ENCODE measurements at places on chromosomes 4 and X. TPM values are rescaled to one million over a fixed set of nuclear protein-coding genes. Genes with fewer than 3 reads are reported as not detected.

Gene LINC00632
- total RNA-seq = 18.6 TPM

Gene FOXR2
- not detected for total RNA-seq

Gene PCSK1N
- 5.4 TPM for total RNA-seq

Gene FOXP3
- 0.05 TPM for total RNA-seq

Gene MAGEC3
- not detected for total RNA-seq

Gene RAPGEF2
- 16.2 TPM for total RNA-seq

Gene FAM13A
- total RNA-seq = 16.8 TPM

- no peak for DNase-seq
These were observed 234.3 kb downstream of the LAS1L start for GRCh38 chrX:65300104-65300809.

- peak; percentile 91 for DNase-seq
These were observed 56.9 kb upstream of the PRPS1 start for GRCh38 chrX:107571296-107571998.

DNA sequence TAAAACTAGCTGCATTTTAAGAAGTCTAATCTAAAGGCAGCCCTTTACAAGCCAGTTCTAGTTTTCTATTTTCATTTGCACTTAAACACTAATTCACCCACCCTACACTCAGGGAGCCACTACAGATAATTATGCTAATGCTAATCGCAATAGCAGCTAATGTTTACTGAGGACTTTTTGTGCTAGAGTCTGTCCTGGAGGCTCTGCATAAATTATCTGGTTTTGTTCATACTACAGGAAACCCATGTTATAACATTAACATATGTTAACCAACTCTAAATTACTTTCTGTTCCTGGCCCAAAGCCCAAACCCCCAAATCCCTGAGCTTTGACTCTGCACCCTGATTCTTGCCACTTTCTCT, 480 bp upstream of the RADX start:
- DNase-seq = no peak

GRCh38 chrX:47296766-47297365, 64.1 kb downstream of the USP11 start:
- no peak for DNase-seq

DNA sequence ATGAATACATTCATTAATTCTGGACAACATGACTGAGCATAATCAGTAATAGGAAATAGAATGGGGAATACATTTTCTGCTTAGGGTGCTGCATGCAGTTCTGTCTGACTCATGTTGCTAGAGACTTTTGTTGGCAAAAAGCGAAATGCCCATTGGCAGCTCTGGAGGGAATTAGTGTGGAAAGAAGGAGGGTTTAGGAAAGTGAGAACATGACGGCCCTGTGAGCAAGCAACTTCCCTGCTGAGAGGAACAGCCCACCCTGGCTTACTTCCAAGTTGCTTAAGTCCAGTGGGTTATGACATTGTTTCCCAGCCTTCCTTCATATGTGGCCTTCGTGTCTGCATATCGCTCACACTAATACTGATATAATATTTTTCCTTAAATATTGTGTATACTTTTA, 13.8 kb downstream of the MAD2L1 start:
- peak; percentile 73 for DNase-seq

GRCh38 chr4:86446996-86447395, 87.1 kb upstream of the MAPK10 start:
- no peak for DNase-seq

DNA sequence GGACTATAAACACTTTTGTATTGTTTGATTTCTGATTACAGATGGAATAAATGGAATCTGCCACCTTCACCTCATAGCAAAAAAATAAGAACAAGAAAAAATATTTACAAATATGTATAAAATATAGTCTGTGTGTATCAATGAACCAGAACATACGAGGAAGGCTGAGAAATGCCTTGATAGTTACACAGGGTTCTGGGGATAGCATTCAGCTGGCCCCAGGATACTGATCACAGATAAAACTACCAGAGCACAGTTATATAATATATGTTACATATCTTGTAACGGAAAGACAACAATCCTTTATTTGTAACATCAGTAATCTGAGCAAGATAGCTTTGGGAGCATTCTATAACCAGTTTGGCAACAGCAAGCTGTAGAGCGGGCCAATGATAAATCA, 1075.1 kb upstream of the GRID2 start:
- DNase-seq = no peak

GRCh38 chr4:70958681-70959080, 34.8 kb upstream of the DCK start:
- DNase-seq = peak; percentile 43

DNA sequence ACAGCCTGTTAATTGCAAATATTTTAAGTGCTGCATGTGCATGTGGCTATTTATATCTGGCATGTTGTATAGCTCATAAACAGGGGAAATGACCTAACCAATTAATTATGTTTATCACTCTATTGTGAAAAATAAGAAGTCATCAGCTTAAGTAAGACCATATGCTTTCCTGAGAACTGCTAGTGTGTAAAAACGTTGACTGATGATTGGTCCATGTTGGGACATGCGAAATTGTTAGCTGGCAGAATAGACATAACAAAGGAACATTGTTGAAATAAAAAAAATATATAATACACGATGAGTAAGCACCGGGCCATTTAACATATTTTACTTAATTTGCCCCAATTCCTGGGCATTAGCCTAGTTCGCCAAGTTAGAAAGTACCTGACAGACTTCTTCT, 207.5 kb downstream of the ANK2 start:
- no peak for DNase-seq

- peak; percentile 27 for DNase-seq
These were observed 120.9 kb upstream of the NRK start for GRCh38 chrX:105701310-105702052.

DNA sequence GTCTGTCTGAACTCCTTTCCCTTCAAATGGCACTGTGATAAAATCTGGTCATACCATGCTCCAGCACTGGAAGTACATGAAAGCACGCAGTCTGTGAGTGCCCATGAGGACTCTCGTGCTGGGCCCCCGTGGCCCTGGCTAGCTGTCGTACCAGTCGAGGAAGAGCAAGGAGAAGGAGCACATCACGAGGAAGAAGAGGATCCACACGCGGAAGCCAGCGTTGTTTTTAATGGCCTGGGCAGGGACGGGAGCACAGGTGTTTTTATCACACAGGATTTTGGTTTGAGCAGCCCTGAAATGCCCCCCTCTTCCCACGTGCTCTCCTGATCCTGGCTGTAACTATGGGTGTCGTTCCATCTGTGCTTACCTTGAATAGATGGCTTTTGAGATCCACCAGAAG, 33.0 kb downstream of the NSG1 start:
- DNase-seq = no peak

GRCh38 chrX:110417128-110417527, 58.5 kb downstream of the RTL9 start:
- no peak for DNase-seq

GRCh38 chrX:42135583-42136228, 212.4 kb upstream of the CASK start:
- DNase-seq = no peak

- DNase-seq = peak; percentile 80
These were observed 4.5 kb downstream of the G6PD start for GRCh38 chrX:154541896-154542722.

DNA sequence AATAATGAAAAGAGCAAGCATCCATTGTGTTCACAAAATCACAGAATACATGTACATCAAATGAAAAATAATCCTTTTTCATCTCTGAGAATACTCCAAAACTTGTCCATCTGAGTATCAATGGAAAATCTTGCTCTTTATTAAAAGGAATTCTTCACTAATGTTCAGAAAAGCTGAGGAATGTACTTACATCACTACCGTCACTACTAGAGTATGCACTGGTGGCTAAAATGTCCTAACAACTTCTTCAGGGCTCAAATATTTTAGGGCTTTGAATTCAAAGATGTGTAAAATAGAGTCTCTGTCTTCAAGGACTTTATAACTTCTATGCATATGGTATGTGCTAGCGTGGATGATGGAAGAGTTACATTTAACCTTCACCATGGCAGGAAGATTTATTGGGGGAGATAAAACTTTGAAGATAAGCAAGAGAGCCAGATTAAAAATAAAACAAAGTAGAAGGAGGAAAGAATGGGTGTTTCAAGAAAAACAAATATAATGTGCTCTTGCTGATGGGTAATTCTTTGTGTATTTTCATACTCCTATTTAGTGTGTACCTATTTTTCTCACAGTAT, 55.1 kb downstream of the DMD start:
- DNase-seq = no peak

- DNase-seq = no peak
These were observed 63.1 kb downstream of the FAM114A1 start for GRCh38 chr4:38930707-38931106.

GRCh38 chrX:115571712-115572111, 10.7 kb downstream of the PLS3 start:
- DNase-seq = no peak

- DNase-seq = peak; percentile 90
These were observed 63.1 kb downstream of the SORCS2 start for GRCh38 chr4:7255488-7255881.

- no peak for DNase-seq
These were observed 106.3 kb upstream of the PTPN13 start for GRCh38 chr4:86487738-86488348.

DNA sequence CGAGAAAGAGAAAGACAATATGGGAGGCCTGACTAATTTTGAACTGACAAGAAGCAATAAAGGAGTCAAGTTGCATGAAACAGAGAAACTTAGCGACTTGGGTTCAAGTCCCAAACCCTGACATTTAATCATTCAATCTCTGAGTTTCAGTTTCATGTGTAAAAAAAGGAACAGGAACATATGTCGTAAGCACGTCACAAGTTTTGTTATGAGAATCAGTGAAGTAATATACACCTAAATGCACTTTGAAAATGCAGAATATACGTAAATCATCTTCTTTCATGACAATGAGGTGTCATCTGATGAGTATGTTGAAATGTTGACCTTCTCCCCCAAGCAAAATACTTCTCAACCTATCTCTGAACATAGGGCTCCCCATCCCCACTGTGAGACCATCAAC, 10.4 kb downstream of the ACOT9 start:
- DNase-seq = no peak

DNA sequence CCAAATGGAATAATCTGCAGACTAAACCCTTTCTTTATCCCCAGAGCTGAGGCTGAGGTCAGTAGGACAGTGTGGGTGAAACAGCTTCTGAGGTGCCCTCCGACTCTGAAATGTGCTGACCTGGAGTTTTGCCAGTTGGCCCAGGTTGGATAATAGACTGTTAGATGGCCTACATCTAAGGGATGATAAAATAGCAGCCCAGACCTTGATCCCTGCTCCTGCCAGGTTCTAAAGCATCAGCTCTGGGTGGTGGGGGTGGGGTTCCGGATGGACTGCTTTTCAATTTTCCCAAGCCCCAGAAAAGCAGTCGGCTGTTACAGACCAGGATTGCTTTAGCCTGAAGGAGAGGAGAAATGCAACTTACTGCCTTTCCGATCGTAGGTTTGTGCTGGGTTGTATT, 110.4 kb downstream of the NHS start:
- no peak for DNase-seq

DNA sequence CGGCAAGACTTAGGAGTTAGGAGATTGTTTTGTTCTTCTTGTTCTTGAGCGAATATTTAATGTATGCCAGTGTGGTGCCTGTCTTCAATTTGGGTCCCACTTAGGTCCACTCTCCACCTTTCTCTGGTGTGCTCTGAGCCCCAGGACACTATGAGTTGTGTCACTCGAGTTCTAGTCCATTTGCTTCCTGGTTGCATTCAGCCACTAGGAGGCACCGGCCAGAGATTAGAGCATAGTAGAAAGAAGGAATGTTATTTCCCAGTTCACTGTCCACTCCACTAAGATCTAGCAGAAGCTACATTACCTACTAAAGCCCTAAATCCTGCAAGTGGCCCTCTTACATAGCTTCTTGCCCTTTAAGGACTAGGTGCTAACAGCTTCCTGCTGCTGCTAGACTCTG, 326.9 kb downstream of the NAF1 start:
- DNase-seq = no peak

GRCh38 chr4:141724646-141725045, 88.3 kb downstream of the IL15 start:
- DNase-seq = no peak

DNA sequence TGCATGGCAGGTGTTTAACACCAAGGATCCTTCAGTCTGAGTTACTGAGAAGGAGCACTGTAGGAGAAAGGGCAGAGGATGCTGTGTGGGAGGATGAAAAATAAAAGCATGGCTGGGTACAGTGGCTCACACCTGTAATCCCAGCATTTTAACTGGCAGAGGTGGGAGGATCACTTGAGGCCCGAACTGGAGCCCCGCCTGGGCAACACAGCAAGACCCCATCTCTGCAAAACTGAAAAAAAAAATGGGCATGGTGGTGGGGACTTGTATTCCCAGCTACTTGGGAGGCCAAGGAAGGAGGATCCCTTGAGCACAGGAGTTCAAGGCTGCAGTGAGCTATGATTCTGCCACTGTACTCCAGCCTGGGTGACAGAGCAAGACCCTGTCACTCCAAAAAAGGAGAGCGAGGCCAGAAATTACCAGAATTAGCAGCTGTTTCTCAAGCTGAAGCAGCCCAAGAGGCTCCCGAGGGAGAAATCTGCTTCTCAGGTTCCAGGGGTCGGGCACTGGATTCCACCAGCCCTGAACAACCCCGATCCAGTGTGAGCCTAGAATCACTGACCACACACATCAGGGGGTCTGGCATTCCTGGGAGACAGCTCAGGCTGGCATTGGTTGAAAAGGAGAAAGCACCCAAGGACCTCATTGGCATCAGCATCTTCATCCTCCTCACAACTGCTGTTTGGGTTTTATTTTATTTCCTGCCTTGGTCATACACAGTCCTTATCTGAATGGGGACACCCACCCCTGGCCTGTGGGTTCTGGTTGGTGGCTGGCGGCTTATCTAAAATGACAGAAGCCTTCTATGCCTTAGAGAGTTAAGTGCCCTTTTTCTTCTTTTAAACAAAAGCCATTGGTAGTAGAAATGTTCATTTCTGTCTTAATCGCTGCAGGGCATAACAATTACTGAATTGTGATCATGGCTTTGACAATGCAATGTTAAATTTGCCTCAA, 66.3 kb upstream of the TRIM2 start:
- no peak for DNase-seq

DNA sequence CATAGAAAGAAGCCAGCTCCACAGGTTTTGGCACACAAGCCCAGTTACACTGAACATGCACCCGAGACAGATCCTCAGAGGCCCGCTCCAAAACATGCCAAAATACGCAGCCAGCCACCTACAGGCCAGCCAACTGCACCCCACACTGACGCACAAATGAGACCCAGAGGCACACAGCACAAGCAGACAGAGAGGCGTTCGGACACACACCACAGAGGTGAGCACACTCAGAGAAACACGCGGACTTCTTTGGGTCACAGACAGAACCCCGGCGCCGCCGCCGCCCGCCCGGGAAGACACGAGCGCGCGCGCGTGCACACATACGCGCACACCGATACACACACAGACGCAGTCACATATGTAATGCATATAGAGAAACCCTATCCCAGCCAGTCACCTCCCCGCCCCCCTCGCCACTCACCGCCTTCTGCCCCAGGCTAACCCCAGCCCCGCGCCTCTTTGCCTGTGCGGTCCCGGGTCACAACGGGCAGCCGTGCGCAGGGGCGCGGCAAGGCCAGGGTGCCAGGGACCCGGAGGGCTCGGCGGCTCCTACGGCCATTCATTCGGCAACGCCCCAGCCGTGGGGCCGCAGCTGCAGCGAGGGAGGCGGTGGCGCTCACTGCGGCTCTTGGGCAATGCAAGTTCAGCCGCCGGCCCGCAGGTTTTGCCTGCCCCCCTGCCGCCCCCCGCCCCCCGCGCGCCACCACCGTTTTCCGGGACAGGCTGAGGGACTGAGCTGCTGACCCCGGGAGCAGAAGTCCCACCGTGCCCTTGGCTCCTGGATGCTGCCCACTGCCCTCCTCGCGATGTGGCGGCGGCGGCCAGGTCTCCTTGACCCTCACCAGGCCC, 553 bp downstream of the SEPTIN6 start:
- peak; percentile 14 for DNase-seq

- DNase-seq = no peak
These were observed 3.1 kb upstream of the FBXL5 start for GRCh38 chr4:15658136-15658770.
